ENCODE measurements at places on chromosomes 1 and 21.

DNA sequence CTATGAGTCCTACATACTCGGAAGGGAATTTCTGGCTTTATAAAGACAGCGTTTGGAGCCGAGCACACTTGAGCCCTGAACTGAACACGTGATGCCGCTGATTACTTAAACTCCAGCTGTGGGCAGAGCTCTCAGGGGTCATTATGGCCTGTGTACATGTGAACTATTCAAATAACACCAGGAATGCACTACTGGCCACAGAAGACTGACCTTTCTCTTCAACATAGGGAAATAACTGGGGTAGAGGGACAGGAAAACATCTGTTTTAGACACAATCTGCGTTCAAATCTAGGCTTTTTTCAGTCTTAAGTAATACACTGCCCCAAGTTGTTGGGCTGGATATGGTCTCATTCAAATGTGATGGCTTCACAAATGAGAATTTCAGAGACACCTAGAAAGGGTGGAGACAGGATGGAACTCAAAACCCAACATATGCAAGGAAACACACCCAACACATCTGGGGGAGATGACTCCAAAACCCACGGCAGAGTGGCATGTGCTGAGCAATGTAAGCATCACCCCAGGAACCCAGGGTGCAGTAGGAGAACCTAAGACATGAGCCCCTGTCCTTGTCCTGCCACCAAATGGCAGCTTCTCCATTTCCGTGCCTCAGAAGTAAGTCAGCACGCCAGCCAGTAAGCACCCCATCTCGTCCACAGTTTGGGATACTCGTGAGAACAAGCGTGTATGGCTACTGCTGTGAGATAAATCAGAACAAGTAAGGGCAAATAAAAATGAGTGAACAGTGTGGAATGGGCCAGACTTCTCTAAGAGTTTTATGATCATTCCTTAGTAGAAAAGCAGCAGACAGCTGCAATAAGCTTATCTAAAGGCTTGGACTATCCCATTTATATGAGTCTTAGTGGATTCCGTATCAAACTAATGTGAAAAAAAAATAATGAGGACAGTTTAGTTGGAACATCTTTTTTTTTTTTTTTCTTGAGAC is 24.9 kb downstream of the NID1 start:
- no peak for DNase-seq

DNA sequence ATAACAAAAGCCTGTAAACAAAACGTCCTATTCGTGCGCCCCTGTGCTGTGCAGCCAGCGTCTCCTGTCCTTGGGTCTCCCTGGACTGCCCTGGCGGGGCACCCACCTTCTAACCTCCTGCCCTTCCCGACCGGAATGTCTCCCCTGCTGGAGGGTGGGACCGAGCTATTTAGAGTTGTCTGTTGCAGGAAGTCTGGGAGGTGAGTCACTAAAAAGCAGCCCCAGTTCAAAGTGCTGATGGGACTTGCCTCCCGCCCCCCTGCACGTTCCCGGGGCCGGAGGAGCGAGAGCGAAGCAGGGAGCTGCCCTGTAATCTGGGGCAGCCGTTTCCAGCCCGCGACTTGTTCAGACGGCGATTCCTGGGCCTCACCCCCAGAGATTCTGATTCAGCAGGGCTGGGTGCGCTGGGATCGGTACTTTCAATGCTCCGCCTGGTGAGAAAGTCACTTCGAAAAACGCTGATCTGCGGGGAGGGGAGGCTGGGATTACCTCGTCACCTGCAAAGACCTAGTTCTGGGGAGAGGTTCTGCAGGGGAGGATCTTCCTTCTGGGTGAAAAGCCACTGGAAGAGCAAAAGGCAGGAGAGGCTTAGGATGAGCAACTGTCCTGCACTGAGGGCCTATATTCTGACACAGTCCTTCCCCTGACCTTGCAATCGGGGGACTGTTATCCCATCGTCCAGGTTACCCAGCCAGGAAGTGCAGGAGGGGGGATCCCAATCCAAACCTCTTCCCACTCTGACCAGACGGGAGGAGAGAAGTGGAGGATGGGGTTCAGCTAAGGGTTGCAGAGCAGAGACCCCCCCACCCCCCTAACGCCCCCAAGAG is 1.2 kb upstream of the DHRS3 start:
- peak; percentile 85 for DNase-seq

DNA sequence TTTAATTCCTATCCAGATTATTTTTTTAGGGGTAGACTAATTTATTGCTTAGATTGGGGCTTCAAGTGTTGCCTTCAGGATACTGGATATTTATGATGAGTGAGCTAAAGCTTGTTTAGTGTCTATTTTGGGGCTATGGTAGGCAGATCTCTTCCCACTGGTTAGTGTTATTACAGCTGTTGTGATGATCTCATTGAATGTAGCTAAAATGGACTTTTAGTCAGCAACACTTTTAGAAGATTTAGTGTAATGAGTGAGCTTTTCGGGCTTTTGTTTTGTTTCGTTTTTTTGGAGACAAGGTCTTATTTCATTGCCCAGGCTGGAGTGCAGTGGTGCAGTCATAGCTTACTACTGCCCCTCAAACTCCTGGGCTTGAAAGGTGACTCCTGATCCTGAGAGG is 14.2 kb downstream of the THRAP3 start:
- no peak for DNase-seq

DNA sequence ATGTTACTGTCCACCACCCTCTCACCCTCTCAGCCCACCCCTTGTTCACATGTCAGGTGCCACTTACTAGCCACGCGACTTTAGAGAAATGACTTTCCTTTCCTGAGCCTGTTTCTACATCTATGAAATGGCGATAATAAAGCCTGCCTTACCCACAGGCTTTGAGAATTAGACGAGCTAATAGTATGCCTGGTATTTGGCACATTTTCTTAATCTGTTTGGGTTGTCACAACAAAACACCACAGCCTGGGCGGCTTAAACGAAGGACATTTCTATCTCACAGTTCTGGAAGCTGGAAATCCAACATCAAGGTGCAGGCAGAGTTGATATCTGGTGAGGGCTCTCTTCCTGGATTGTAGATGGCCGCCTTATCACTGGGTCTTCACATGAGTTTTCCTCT is 273.9 kb upstream of the FMN2 start:
- no peak for DNase-seq

- no peak for DNase-seq
Measured at GRCh38 chr1:56827711-56828110, 8.5 kb upstream of the FYB2 start.

GRCh38 chr1:101392552-101392951 is 155.7 kb downstream of the S1PR1 start:
- DNase-seq, result no peak

DNA sequence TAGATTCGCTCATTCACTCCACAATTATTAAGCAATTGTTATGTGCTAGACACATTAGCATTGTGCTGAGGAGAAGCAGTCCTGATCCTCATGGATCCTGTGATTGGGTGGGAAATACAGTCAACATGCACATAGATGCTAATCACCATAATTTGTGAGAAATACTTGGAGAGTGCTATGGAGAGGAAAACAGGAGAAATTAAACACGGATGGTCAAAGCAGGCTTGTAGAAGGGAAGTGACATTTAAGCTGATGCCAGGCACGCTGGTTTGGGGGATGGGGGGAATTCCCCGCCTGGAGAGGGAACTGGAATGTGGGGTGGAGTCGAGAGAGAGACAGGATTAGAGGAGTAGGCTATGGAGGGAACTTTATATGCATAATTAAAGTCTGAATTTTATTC is 52.2 kb upstream of the L1TD1 start:
- DNase-seq, result no peak

DNA sequence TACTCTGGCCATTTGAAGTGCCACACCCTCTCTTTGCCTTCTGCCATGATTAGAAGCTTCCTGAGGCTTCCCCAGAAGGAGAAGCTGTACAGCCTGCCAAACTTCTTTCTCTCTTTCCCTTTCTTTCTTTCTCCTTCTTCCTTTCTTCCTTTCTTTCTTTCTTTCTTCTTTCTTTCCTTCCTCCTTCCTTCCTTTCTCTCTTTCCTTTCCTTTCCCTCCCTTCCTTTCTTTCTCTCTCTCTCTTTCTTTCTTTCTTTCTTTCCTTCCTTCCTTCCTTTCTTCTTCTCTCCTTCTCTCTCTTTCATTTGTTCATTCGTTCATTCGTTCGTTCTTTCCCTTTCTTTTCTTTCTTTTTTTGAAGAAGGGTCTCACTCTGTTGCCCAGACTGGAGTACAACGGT is 931.0 kb downstream of the TTLL7 start:
- DNase-seq, result no peak

DNA sequence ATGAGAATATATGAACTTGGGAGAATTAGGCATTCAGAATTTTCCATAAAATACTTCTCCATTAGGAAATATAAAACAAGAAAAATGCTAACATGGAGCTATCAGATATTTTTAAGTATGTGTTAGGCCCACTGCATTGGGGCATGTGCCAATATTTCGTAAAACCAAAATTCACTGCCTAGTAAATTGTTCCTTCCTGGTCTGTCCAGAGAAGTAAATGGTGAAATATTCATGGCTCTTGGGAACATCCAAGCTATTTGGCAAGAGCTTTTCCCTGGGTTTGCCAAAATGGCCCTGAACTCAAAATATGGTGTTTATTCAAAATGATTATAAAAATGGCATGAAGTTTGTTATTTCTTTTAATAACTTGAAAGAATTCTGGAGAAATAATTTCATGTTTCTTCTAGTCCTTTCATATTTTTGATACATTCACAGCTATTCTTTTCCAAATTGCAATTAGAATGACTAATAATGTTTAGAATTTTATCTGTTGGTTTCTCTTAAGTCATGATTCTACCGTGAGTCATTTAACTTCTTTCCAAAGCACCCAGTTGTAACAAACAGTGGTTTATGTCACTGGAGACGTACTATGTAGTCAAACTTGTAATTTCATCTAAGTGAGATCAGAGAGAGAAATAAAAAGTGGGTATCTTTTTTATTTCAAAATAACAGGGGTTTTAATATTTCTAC is 25.7 kb upstream of the SLC19A2 start:
- DNase-seq, result no peak

GRCh38 chr1:31421371-31422040 is 8.5 kb downstream of the SERINC2 start:
- DNase-seq, result no peak

- no peak for DNase-seq
Measured at GRCh38 chr1:22636353-22636752, at the start of gene C1QA. Gene C1QA, plus strand, starts transcription at chr1:22636628. Its CDS starts 989 bp downstream, at chr1:22637617.

GRCh38 chr1:84020151-84020550 is 21.2 kb upstream of the TTLL7 start:
- DNase-seq, result no peak

- DNase-seq, result no peak
Measured at GRCh38 chr1:236353813-236354212, 40.3 kb upstream of the EDARADD start.

DNA sequence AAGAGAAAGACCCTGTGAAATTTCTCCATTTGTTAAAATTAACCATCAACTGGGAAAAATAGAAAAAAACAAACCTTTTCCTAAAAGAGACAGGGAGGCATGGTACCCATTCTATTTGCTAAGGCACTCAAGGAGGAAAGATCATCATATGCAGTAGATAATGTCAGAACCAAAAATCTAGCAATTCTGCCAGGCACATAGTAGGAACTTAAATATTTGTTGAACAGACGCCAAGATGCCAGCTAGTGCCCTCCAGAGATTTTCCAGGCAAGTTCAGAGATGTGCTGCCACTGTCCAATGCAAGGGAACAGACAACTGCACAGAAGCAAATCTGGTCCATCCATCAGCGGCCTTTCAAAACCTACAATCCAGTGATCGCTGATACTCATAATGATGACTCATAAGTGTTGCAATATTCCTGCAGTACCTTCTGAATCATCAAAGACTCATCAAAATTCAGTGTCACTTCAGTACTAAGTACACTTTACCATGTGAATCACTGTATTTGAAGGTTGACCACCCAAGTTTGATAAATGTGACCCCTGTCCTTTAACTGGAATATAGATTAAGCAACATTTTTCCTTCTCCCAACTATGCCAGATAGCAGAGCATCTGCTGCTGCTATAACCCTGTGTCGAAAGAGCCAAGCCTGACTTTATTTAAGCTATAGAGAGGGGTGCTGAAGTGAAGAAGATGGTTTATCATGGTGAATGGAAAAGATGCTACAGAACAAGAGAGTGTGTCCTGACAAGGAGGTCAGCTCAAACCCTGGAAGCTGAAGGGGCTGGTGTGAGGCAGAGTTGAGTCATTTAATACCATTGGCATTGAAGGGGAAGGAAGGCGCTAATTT is 99.1 kb downstream of the MT1HL1 start:
- peak; percentile 80 for DNase-seq

- DNase-seq, result no peak
Measured at GRCh38 chr1:185353124-185353523, 36.1 kb upstream of the IVNS1ABP start.

DNA sequence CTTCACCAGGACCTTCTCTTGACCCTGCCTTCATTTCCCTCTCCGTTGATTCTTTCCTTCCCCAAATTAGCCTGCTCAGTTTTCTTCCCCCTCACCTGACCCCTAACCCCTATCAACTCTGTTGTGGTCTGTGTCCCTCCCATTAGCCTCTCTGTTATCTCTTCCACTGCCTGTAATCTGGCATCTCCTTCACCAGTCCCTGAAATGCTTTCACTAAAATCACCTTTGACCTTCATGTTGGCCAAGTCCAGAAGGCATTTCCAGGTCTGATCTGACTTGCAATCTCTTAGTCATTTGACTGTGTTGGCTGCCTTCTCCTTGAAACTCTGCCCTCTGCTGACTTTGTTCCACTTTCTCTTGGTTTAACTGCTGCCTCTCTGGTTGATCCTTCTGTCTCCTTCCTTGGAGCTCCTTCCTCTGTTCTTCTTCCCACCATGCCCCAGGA is 28.2 kb downstream of the ATP8B2 start:
- DNase-seq, result peak; percentile 29

GRCh38 chr1:201119206-201120197 is 7.3 kb upstream of the CACNA1S start:
- DNase-seq, result peak; percentile 34

DNA sequence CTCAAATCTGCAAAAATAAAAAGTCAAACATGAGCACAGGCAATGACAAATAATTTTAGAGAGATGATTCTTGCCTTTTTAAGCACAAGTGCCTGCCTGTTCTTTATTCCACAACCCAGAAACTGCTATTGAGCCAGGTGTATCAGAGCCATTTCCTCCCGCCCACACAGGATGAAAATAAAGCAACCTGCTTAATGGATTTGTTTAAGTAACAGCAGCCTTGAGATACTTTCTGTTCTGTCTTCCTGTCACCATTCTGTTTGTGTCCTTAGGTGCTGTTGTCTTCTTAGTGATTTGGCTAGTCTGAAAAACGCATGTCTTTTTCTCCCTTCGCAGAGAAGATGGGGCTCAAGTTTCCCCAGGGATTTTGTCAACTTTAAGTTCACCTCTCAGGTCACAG is 11.4 kb downstream of the RPE65 start:
- DNase-seq, result no peak

DNA sequence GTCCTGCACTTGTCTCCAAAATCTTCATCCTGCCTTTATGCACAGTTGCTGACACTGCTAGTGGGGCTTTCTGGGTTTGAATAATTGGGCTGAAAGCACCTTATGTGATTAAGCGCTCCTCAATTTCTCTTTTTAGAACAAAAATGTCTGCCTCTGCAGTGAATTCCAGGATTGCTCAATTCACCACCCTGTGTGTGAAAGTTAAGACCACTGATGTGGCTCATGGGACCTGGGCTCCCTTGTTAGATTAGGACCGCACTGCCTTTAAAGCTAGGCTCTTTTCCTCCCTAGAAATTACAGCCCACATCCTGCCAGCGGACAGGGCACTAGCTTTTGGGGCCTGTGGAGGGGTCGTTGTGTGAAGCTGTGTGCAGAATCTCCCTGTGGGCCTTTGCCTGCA is 18.8 kb downstream of the KIAA1614 start:
- DNase-seq, result no peak

GRCh38 chr21:40647706-40648105 is 199.3 kb downstream of the DSCAM start:
- DNase-seq, result no peak

GRCh38 chr1:30472009-30472408 is 251.4 kb downstream of the MATN1 start:
- DNase-seq, result no peak

- DNase-seq, result no peak
Measured at GRCh38 chr1:97120806-97121205, 399.2 kb downstream of the PTBP2 start.
